ENCODE measurements at places on chromosomes 13 and 19. TPM values are rescaled to one million over a fixed set of nuclear protein-coding genes. Genes with fewer than 3 reads are reported as not detected.

The LRRC4B gene
- 52.9 TPM for polyA plus RNA-seq

The KASH5 gene
- not detected for polyA plus RNA-seq

The POSTN gene
- 0.58 TPM for polyA plus RNA-seq

The SLITRK6 gene
- 2.2 TPM for polyA plus RNA-seq

The JUND gene
- polyA plus RNA-seq, result 159 TPM

The CELF5 gene
- 33.6 TPM for polyA plus RNA-seq

The KLK5 gene
- polyA plus RNA-seq, result 0.68 TPM

The C2CD4C gene
- 24.7 TPM for polyA plus RNA-seq

The C13orf42 gene
- polyA plus RNA-seq, result not detected

The IGFL1 gene
- polyA plus RNA-seq, result not detected

The ZNF667 gene
- 2.7 TPM for polyA plus RNA-seq

The MTUS2 gene
- polyA plus RNA-seq, result 3.2 TPM

The FLT3LG gene
- 8.0 TPM for polyA plus RNA-seq

The RNASEH2B gene
- 17.1 TPM for polyA plus RNA-seq

The DKKL1 gene
- 4.0 TPM for polyA plus RNA-seq

The FXYD3 gene
- 0.78 TPM for polyA plus RNA-seq

The FARP1 gene
- polyA plus RNA-seq, result 86.6 TPM

The OR4F17 gene
- not detected for polyA plus RNA-seq

The EVI5L gene
- polyA plus RNA-seq, result 45.3 TPM

The ALOX5AP gene
- 6.9 TPM for polyA plus RNA-seq

The RXFP2 gene
- polyA plus RNA-seq, result not detected

The COMP gene
- not detected for polyA plus RNA-seq

The MYBPC2 gene
- polyA plus RNA-seq, result not detected

The DLEU7 gene
- 0.98 TPM for polyA plus RNA-seq

The CPB2 gene
- polyA plus RNA-seq, result not detected

The KLHL1 gene
- 0.12 TPM for polyA plus RNA-seq

The KLK4 gene
- not detected for polyA plus RNA-seq

The KLK8 gene
- polyA plus RNA-seq, result not detected

The ZNF606 gene
- 4.8 TPM for polyA plus RNA-seq

The ATXN8OS gene
- not detected for polyA plus RNA-seq

The KLK14 gene
- 0.70 TPM for polyA plus RNA-seq

The KIR3DL1 gene
- not detected for polyA plus RNA-seq

The SYMPK gene
- 71.2 TPM for polyA plus RNA-seq
